ENCODE measurements at places on chromosomes 13 and 19. TPM values are rescaled to one million over a fixed set of nuclear protein-coding genes. Genes with fewer than 3 reads are reported as not detected.

- DNase-seq = no peak
These were observed 1.6 kb downstream of the PLEKHG2 start for GRCh38 chr19:39413911-39414608.

- no peak for DNase-seq
These were observed 373 bp downstream of the TNFAIP8L1 start for GRCh38 chr19:4639531-4640246.

- no peak for DNase-seq
These were observed 32.4 kb downstream of the GJA3 start for GRCh38 chr13:20128459-20128931.

DNA sequence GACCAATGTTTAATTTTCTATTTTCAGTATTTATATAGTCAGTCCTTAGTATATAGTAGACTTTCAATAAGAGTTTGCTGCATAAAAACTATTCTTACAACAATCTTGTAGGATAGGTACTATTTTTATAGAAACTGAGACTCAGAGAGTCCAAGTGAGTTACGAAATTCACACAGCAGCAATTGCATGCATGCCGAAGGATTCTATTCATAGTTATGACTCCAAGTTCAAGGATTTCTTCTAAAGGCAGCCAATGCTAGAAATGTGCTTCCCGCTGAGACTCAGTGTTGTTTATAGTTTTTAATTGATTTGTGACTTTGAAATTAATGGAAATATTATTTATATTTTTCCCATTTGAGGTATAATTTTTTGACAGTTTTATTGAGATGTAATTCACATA, 62.7 kb upstream of the CSNK1A1L start:
- DNase-seq = no peak

DNA sequence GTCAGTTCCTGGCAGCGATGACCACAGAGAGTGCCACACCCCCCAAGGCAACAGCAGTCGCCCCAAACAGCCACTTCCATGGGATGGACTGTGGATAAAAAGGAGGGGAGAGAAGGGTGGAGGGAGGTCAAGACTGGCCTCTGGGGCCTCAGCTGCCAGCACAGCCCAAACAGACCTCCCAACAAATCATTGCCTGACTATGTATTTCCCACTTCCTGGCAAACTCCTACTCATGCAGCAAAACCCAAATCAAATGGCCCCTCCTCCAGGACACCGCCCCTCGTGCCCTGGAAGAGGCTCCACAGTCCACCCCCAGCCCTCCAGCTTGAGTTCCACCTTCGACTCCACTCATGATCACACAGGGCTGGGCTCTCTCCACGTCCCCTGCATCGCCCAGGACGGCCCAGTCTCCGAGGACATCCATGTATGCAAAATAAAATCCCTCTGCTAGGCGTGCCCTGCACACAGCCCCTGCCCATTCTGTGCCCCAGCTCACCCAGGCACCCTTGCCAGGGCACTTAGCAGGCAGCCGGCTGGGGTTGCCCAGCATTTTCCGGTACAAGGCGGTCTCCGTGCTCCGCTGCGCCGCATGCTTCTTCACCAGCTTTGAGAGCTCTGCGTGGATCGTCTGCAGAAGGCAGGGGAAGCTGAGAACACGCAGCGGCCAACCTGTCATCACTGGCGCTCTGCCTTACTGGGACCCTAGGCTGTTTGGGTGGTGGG, 10.5 kb upstream of the ELL start:
- DNase-seq = no peak

Gene SIGLEC9
- total RNA-seq = 0.41 TPM

DNA sequence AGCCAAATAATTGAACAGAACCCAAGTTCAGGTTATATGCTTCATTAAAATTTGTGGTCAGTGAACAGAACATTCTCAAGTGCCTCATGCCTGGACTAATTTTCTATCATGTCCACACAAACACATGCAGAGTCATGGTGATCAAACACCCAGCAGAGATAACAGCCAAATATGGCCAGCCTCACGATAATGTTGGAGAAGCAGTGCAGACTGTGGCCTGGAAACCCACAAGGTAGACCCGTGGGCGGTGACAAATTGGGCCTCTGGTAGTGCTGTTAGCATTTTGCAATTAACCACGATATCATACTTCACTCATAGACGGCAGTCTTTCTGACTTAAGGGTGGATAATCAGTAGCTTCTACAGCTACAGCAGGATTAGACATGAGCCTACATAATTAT, 35.0 kb upstream of the VWA8 start:
- DNase-seq = no peak

DNA sequence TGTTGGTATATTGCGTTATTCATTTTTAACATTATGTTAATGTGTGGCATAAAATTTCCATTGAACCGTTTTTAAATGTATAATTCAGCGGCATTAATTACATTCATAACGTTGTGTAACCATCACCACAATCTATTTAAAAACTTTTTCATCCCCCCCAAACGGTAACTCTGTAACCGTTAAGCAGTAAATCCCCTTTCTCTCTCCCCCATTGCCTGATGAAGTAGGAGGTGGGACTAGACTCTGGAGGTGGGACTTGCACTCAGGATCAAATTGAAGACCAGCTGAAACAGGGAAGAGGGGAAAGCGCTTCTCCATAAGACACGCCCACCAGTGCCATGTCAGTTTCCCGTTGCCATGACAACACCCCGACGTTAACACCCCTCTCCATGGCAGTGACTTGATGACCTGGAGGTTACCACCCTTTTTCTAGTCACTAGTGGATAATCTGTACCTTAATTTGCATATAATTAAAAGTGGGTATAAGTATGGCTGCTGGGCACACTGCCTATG, 16.8 kb downstream of the CLEC11A start:
- no peak for DNase-seq

Gene HNRNPA1L2
- 9.4 TPM for total RNA-seq

Gene ZNF587
- 24.9 TPM for total RNA-seq

- DNase-seq = peak; percentile 73
These were observed 22.4 kb upstream of the SEMA6B start for GRCh38 chr19:4581666-4582553.

Gene ZNF91
- total RNA-seq = 624 TPM

- no peak for DNase-seq
These were observed 1.0 kb upstream of the KRI1 start for GRCh38 chr19:10566658-10567410.

Gene ANGPTL4
- total RNA-seq = 0.82 TPM

Gene OR10H1
- not detected for total RNA-seq

DNA sequence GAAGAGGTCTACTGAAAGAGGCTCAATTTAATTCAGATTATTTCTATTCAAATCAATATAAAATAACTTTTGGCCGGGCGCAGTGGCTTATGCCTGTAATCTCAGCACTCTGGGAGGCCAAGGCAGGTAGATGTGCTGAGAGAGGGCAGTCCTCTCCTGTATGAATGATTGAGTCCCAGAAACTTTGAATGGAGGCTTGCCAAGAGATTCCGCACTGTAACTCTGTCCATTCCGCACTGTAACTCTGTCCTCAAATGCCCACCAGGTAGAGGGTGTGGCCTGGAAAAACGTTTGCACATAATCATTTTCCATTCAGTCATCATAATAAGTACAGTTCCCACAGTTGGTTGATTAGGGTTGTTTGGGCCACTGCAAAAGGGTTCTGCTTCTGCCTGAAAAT, 274.7 kb upstream of the SOX21 start:
- no peak for DNase-seq

GRCh38 chr13:103795892-103796478, 729.8 kb upstream of the SLC10A2 start:
- DNase-seq = no peak

Gene MCF2L
- total RNA-seq = 137 TPM

DNA sequence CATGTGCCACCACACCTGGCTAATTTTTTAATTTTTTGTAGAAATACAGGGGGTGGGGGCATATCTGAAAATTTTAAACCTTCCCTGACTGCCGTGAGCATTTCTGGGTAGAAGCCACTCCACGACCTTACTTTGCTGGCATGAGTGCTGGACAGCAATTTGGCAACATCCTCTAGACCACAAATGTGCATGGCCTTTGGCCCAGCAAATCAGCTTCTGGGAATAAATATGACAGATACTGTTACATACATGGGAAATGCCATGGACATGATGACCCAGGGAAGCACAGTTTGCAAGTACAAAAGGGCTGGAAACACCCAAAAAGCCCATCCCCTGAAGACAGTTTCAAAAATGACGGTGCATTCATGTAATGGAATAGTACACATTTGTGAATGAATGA, 3.2 kb upstream of the PVR start:
- DNase-seq = no peak

- no peak for DNase-seq
These were observed 39.0 kb downstream of the SMIM24 start for GRCh38 chr19:3441089-3441985.

Gene LENG8
- 17.1 TPM for total RNA-seq

DNA sequence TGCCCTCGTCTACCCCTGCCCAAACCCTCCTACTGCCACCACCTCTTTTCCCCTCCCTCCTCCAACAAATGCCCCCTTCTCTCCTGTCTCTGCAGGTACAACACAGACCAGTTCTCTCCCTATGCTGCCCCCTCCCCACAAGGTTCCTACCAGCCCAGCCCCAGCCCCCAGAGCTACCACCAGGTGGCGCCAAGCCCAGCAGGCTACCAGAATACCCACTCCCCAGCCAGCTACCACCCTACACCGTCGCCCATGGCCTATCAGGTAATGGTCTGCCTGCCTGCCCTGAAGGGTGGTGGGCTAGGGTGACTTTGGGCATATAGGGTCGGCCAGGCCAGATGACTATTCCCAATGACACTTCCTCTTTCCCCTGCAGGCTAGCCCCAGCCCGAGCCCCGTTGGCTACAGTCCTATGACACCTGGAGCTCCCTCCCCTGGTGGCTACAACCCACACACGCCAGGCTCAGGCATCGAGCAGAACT, 6.5 kb upstream of the TIMM50 start:
- DNase-seq = peak; percentile 65

- DNase-seq = no peak
These were observed 161.1 kb downstream of the LMO7 start for GRCh38 chr13:75797239-75797638.

Gene LILRB2
- total RNA-seq = not detected

DNA sequence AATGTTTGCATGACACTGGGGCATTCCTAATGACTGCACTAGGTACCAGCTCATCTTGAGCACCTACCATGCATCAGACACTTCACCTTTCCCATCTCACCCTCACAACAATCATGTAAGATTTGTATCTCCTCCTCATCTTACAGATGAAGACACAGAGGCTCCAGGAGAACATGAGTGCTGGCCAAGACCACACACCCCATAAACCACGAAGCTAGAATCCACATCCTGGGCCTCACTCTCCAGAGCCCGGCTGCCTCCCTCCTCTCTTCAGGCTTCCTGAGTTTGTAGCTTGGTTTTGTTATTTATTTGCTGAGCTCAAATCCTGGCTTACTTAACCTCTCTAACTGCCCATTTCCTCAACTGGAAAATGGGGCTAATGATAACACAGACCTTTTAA, 25.9 kb downstream of the FAM216B start:
- DNase-seq = no peak

Gene TDRD12
- 1.2 TPM for total RNA-seq

DNA sequence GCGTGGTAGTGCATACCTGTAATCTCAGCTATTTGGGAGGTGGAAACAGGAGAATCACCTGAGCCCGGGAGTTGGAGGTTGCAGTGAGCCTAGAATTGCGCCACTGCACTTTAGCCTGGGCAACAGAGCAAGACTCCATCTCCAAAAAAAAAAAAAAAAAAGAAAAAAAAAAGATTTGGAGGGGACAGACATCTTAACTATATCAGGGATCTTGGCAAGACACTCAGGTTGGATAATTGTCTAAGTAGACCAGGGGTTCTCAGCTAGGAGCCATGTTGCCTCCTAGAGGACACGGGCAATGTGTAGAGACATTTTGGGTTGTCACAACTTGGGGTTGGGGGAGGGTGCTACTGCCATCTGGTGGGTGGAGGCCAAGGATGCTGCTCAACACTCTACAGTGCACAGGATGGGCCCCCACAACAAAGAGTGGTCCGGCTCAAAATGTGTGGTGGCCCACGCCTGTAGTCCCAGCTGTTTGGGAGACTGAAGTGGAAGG, 1.9 kb upstream of the ZNF580 start:
- no peak for DNase-seq

GRCh38 chr13:76387566-76387965, 498.6 kb downstream of the KCTD12 start:
- no peak for DNase-seq

Gene RASGRP4
- total RNA-seq = under 0.01 TPM

DNA sequence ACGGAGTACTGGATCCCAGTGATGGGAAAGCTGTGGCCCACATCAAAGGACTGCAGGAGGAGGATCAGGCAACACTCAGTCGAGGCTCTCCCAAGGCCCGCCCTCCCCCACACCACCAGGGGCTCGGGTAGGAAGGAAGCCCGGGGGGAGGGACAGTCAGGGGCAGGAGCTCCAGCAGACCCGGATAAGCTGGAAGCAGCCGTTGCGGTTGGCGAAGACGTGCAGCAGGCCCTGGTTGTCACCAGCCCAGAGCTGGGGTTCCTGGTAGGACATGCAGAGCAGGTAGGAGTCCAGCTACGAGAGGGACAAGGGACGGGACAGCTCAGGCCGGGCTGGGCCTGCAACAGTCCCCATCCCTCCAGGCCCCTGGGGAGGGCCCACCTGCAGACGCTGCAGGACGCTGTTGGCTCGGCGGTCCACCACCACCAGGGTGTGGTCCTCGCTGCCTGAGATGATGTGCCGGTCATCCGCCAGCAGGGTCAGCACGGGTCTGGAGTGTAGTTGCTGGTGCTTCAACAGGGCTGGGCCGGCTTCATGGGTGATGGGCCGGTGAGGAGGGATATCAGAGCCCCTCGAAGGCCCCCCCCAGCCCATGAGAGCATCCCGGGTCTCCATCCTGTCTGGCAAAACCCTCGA, 1.9 kb downstream of the GNG14 start:
- no peak for DNase-seq

DNA sequence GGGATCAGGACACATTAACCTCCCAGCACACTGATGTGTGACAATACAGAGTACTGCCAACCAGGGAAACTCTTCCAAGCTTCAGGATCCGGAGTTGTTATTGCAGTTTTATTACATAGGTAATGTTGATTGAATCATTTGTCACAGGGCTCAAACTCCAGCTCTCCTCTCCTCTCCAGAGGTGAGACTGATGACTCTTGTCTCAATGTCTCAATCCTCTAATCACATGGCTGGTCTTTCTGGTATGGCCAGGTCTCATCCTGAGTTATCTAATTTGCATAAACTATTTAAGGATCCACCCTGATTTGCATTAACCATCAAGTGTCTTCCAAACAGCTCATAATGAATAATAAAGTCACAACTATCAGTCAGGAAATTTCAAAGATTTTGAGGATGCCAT, 522.6 kb upstream of the PCDH9 start:
- no peak for DNase-seq

DNA sequence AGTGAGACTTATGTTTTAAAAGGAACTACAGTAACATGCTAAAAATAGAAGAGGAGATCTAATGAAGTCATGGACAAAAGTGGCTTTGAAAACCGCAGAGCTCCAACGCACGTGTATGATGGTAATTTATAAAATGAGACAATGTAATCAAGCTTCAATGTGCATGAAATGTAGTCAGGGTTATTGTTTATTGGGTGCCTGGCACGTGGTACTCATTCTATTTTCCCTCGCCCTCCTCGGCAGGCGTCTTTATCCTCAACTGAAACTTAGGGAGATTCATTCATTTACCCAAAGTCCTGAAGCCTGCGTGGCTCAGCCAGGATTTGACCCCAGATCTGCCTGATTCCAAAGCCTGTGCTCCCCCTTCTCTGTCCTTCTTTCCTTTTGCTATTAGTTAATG, 79.8 kb downstream of the CHST8 start:
- DNase-seq = no peak

- DNase-seq = no peak
These were observed 21.8 kb downstream of the ARRDC2 start for GRCh38 chr19:18029617-18030338.

Gene RAP2A
- total RNA-seq = 327 TPM

All from frontal cortex (tissue), 4 donors.